Fibroblast of skin of right biceps (primary cell): ENCODE measurements at places on chromosomes 1 and 21.

- DNase-seq = no peak
Measured at GRCh38 chr1:184531296-184531695, 144.5 kb downstream of the C1orf21 start.

DNA sequence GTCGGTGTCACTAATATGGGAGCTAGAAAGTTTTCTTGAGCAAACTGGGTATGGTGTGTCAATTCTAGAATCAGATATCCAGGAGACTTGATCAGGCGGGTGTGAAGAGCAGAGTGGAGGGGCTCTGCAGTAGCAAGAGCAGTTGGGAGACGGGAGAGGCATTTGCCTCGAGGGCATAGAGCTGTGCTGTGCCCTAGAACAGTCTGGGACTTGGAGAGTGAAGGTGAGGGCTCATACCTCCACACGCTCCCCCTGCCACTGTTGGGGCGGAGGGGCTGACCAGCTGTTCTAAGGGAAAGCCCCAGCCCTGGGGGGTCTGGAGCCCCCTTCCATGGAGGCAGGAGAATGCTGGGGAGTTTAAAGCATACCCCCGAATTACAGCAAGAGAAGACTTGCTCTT lies 33.8 kb downstream of the SIM2 start:
- DNase-seq = no peak

DNA sequence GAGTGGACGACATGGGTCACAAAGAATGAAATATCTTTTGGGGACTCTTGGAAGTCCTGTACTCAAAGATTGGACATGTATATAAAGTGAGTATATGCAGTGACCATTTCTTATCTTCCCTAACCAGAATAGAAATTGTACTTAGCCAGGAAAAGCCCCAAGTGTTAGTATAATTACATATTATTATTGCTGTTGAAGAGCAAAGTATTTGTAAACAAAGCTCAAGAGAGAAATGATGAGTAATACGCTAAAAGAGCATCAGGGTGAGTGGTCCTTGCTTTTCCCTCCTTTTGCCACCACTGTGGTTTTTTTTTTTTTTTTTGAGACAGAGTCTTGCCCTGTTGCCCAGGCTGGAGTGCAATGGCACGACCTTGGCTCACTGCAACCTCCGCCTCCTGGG lies 6.4 kb upstream of the CGN start:
- DNase-seq = no peak

- DNase-seq = peak; percentile 30
Measured at GRCh38 chr1:164648636-164649035, 89.7 kb downstream of the PBX1 start.

DNA sequence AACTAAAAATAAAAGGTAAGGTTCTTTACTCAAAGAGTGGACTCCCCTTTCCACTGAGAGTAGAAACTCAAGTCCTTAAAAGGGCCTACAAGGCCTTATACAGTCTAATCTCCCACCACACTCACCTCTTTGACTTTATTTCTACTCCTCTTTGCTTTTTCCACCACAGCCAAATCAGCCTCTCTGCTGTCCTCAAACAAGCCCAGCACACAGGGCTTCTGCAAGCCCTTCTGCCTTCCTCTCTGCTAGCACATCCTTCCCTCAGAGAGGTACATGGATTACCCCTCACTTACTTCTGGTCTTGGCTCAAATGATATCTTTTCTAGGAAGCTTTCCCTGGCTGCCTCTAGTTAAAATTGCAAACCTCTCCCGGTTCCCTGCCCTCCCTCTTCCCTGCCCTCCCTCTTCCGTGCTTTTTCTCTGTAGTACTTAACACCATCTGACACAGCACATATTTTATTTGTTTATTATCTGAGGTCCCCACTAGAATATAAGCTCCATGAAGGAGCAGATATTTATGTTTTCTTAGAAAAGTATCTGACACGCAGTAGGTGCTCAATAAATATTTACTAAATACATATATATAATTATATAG lies 1.7 kb downstream of the LYST start:
- DNase-seq = no peak

- DNase-seq = peak; percentile 12
Measured at GRCh38 chr1:197360068-197360467, 92.0 kb downstream of the CRB1 start.
